ENCODE measurements at places on chromosomes 13 and 19. TPM values are rescaled to one million over a fixed set of nuclear protein-coding genes. Genes with fewer than 3 reads are reported as not detected.

GRCh38 chr19:30089086-30089665 lies 147.1 kb downstream of the URI1 start:
- H3K36me3 ChIP-seq, result no peaks in the 10 kb centered on the region
- no peak overlapping the region for H3K27ac ChIP-seq
- peaks cover 1% of the 10 kb centered on the region for H3K27me3 ChIP-seq

DNA sequence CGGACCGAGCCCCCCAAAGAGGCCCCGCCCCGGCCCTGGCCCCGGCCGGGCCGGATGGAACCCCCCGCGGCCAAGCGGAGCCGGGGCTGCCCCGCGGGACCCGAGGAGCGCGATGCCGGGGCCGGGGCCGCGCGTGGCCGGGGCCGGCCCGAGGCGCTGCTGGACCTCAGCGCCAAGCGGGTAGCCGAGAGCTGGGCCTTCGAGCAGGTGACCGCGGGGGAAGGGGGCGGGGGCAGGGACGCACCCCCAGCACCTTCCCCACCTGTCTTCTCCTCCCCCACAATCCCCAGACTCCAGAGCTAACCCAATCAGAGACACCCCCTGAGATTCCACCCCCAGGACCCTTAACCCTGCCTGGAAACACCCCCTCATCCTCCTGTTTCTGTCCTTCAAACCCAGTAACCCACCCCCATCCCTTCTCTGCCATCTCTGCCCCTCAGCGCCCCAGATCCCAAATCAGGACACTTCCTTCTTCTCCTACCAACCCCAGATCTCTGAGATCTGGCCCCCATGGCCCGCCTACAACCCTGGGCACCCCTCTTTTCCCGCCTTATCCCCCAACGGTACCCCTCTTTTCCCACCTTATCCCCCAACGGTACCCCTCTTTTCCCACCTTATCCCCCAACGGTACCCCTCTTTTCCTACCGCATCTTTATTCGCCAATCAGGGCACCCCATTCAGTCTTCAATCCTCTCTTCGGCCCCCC lies 505 bp downstream of the ZSWIM4 start:
- H3K4me1 ChIP-seq, result peaks cover 27% of the 10 kb centered on the region
- H3K27me3 ChIP-seq, result no peaks in the 10 kb centered on the region

DNA sequence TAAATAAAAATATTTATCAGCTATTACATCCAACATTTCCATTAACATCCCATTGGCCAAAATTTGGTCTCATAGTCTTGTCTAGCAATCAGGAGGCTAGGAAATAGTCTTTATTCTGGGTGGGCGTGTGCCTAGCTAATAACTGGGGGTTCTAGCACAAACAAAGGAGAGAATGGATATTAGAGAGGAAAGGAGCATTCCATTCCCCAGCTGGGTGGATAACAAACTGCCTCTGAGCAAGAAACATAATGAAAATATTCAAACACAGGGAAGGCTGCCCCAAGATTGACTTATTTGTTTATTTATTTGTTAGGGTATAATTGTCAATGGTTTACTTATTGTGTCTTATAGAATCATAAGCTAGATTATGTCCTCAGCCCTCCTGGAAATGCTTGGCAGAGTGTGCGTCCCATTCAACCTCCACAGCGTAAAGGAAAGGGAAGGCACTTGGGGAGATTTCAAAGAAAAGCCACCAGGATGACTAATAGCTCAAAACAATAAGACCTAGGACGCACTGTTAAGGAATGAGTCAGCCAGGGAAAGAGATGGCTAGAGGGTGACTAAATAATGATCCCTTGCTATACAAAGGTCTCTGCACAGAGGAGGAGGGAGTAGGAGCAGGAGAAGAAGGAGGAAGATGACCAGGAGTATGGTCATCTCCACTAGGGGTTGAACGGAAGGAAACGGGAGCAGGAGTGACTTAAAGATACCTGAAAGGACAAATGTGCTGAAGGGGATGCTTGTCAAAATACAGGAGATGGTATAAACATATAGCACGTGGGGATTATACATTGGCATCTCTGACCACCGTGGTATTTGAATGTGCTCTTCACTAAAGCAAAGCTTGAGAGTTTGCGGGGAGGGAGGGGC lies 23.5 kb upstream of the USP12 start:
- H3K36me3 ChIP-seq, result no peaks in the 10 kb centered on the region
- no peak overlapping the region for H3K27ac ChIP-seq
- peaks cover 5% of the 10 kb centered on the region for H3K27me3 ChIP-seq
- peaks cover 17% of the 10 kb centered on the region for H3K4me1 ChIP-seq
- H3K4me3 ChIP-seq, result no peak overlapping the region
- no peak for DNase-seq

DNA sequence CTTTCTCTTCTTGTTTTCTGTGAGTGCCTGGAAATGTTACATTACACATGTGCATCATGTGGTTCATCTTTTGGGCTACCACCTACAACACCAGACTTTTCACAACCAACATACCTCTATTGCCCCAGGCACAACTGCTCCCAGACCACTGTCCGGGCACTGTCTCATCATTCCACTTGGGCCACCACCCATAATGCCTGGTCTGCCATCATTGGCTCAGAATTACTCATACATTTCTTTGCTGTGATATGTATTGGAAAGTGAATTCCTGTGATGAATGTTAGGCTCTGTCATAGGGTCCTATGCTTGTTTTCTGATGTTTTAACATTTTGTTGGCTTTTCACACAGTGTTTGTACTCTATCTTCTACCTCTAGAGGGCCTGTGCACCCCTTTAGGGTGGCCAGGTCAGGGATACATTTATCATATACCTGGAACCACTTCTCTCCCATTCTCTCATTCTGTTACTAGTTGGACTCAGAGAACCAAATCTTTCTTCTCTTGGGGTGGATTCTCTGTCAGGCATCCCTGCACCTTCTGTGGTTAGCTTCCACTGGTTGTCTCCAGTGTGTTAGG lies 172.8 kb downstream of the NHLRC3 start:
- no peaks in the 10 kb centered on the region for H3K4me1 ChIP-seq
- no peaks in the 10 kb centered on the region for H3K36me3 ChIP-seq
- no peak overlapping the region for H3K4me3 ChIP-seq
- no peak overlapping the region for H3K27ac ChIP-seq
- no peak for DNase-seq

- peaks cover 29% of the 10 kb centered on the region for H3K4me1 ChIP-seq
- H3K36me3 ChIP-seq, result peaks cover 19% of the 10 kb centered on the region
- DNase-seq, result peak; percentile 62
- H3K27me3 ChIP-seq, result no peaks in the 10 kb centered on the region
- H3K27ac ChIP-seq, result peak within 1 kb of the TSS; percentile 92
These were observed at the start of gene ICAM3 for GRCh38 chr19:10339380-10339960. ICAM3 (minus strand) TSS chr19:10339624; CDS start chr19:10339614, 10 bp downstream.

DNA sequence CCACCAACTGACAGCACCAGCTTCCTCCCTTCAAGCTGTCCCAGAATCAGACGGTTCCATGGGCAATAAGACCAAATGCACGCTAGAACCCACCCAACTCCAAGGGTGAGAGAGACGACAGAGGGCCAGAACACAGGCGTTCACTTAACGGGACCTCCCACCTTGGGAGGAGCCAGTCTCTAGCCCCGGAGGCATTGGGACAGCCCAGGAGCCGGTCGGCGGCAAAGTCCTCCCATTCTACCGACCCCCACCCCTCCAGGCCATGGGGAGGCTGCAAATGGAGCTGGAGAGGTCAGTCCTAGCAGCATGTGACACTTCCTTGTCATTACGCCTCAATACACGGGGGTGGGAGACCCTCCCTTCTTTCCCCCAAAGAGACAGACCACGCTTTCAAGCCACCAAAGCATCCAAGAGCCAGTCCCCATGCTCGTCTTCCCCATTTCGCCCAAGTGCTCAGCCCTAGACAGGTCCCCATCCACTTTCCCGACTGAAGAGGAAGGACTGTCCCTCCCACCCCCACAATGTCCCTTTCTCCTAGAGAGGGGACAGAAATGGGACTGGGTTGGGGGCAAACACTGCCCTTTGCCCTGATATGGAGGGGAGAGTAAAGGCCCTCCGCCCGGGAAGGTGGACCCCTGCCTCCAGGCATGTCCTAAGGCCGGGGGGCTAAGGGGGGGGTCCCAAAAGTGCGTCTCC lies 964 bp downstream of the KHSRP start:
- peaks cover 30% of the 10 kb centered on the region for H3K4me1 ChIP-seq
- H3K27ac ChIP-seq, result peak overlapping the region; percentile 5
- no peaks in the 10 kb centered on the region for H3K27me3 ChIP-seq

DNA sequence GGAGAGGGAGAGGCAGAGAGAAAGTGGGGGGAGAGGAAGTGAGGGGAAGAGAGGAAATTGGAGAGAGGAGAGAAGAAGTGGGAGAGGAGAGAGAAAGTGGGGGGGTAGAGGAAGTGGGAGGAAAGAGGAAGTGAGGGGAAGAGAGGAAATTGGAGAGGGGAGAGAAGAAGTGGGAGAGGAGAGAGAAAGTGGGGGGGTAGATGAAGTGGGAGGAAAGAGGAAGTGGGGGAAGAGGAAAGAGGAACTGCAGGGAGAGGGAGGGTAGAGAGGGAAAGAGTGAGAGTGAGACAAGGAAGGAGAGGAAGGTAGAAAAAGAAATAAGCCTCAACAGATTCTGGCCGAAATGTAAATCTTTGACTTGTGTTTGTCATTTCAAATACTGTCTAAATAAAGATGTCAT lies 146.6 kb downstream of the KLF12 start:
- no peaks in the 10 kb centered on the region for H3K27me3 ChIP-seq
- no peak overlapping the region for H3K4me3 ChIP-seq
- H3K36me3 ChIP-seq, result peaks cover 22% of the 10 kb centered on the region
- peaks cover 47% of the 10 kb centered on the region for H3K4me1 ChIP-seq
- DNase-seq, result no peak

DNA sequence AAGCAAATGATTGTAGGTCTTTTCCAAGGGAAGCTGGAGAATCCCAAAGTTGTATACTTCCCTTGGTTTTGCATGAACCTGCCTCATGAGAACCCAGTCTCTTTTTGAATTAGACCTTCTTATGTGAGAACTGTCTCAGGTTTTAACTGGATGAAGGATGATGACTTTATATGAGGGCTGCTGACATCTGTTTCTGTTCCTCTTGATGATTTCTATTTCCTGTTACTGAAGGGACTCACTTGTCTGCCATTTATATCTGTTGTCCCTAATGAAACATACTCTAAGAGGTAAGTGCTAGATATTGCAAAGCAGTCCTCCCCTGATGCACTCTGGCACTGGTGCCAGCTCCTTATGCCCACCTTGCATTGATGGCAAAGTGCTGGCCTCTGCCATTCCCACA lies 33.6 kb downstream of the ERICH4 start:
- H3K27me3 ChIP-seq, result peaks cover 28% of the 10 kb centered on the region
- H3K4me3 ChIP-seq, result no peak overlapping the region
- H3K4me1 ChIP-seq, result peaks cover 17% of the 10 kb centered on the region
- H3K27ac ChIP-seq, result peak overlapping the region; percentile 67
- H3K36me3 ChIP-seq, result no peaks in the 10 kb centered on the region

- no peaks in the 10 kb centered on the region for H3K4me1 ChIP-seq
- H3K36me3 ChIP-seq, result no peaks in the 10 kb centered on the region
- no peak overlapping the region for H3K4me3 ChIP-seq
- DNase-seq, result no peak
- no peak overlapping the region for H3K27ac ChIP-seq
These were observed 958.0 kb upstream of the MIR17HG start for GRCh38 chr13:90389537-90389936.

DNA sequence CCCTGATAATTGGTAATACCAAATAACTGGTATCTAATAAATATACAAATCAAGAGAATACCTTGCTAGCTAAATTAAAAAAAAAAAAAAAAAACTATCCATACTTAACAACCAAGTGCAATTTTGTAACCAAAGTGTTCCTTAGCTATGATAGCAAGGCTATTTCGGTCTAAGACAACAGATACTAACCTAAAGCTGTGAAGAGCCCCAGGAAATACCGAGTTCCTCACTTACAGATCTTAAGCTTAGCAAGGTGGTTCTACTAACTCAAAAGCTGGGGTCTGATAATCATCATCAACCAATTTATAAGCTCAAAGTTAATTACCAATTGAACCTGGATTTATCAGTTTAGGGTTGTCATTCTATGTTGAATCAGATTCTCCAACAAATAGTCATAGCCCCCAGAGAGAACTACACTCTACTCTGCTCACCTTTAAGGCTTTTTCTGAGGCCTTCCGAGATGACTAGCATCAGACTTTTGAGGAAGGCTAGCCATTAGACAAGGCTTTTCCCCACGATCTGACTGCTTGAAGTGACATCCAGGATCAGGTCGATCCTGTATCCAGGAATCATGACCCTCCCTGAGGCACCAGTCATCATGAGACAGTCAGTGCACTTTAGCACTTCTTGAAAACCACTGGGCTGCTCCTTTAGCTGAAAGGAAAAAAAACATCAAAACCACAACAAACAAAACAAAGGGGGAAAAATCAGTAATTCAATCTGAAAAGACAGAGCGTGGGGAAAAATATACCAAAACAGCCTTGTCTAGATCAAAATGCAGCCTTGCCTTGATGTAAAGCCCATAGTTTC lies 31.9 kb downstream of the INTS6 start:
- no peak for DNase-seq
- peak overlapping the region; percentile 8 for H3K4me3 ChIP-seq
- H3K27me3 ChIP-seq, result no peaks in the 10 kb centered on the region
- H3K36me3 ChIP-seq, result peaks cover 32% of the 10 kb centered on the region
- peak overlapping the region; percentile 76 for H3K27ac ChIP-seq

- no peaks in the 10 kb centered on the region for H3K4me1 ChIP-seq
- H3K27ac ChIP-seq, result no peak overlapping the region
These were observed 3.9 kb downstream of the NMRK2 start for GRCh38 chr19:3936506-3937442.

GRCh38 chr13:110309661-110310524 lies 2.8 kb downstream of the COL4A2 start:
- H3K4me1 ChIP-seq, result peaks cover 3% of the 10 kb centered on the region
- H3K4me3 ChIP-seq, result no peak overlapping the region
- H3K27ac ChIP-seq, result no peak overlapping the region
- peaks cover 56% of the 10 kb centered on the region for H3K27me3 ChIP-seq
- no peaks in the 10 kb centered on the region for H3K36me3 ChIP-seq

GRCh38 chr13:92315265-92315664 lies 911.3 kb upstream of the GPC6 start:
- H3K4me1 ChIP-seq, result no peaks in the 10 kb centered on the region
- H3K4me3 ChIP-seq, result no peak overlapping the region
- no peaks in the 10 kb centered on the region for H3K36me3 ChIP-seq
- H3K27me3 ChIP-seq, result no peaks in the 10 kb centered on the region
- no peak overlapping the region for H3K27ac ChIP-seq

DNA sequence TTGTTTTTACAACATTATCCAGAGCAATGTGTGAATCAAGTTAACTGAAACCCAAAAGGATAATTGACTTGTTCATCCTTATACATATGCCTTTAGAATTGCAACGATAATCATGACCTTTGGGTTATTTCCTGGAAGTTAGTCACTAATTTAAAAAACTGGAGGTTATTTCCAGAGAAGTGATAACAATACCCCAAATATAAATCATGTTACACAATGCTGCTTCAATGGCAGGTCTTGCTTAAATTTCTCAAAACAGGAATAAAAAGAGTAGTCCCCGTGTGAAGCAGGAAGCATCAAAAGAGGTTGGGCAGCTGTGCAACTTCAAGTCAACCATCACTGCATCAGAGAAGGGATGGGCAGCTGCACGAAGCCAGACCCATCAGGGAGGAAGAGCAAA lies 134.4 kb downstream of the EFNB2 start:
- no peak overlapping the region for H3K4me3 ChIP-seq
- no peak for DNase-seq
- no peaks in the 10 kb centered on the region for H3K4me1 ChIP-seq
- no peak overlapping the region for H3K27ac ChIP-seq

Gene F7
- not detected for total RNA-seq

Gene SIAH3
- total RNA-seq, result not detected

Gene ERICH6B
- not detected for total RNA-seq

Gene GPR183
- 84.5 TPM for total RNA-seq

Gene NALCN
- total RNA-seq, result not detected

Gene APOC4
- total RNA-seq, result not detected

Gene PSG3
- total RNA-seq, result not detected

Gene ADGRE3
- total RNA-seq, result not detected

Gene ATP7B
- total RNA-seq, result 0.40 TPM

Gene GAS6
- total RNA-seq, result 1.3 TPM

Gene OR4F17
- total RNA-seq, result 0.82 TPM

Gene PLIN4
- total RNA-seq, result not detected

Gene ZNF878
- total RNA-seq, result 1.2 TPM

Gene DCLK1
- not detected for total RNA-seq

Gene TEX29
- total RNA-seq, result 0.54 TPM

Gene CLEC4G
- total RNA-seq, result 0.55 TPM
